Amygdala (tissue), 56 donors: ENCODE measurements at places on chromosomes 1 and 21.

- no peak for DNase-seq
These were observed 72.8 kb upstream of the HSD17B7 start for GRCh38 chr1:162717548-162718184.

DNA sequence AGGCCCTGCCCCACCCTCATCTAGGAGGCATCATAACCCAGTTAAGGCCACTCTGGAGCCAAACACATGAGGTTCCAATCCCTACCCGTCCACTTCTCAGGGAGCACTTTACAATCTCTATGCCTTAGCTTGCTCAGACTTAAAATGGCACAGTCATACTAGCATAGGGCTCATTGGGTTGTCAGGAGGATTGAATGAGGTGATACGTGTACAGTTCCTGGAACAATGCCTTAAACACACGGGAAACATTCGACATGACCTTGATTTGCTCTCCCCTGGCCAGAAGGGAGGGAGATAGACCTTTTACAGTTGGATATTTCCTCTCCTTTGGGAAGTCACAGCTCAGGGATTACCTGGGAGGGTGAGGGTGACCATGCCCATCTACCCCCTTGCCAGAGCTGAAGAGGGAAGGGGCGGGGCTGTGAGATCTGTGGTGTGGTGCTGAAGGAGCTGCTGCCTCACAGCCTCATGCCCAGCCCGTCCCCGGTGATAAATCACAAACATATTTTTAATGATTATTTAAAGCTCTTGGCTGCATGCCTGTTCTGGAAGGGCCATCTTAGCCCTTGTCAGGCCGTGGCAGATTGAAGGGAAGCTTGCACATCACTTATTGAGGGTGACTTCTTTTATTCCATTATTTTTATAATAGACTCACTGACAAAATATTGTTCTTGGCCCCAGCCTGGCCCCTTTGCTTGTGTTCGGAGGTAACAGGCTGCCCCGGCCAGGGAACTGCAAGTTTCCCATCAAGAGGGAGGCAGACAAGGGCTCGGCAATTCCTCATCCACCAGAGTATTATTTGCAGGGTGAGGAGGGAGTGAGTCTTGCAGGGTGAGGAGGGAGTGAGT, 83.4 kb downstream of the FOXD2 start:
- no peak for DNase-seq

DNA sequence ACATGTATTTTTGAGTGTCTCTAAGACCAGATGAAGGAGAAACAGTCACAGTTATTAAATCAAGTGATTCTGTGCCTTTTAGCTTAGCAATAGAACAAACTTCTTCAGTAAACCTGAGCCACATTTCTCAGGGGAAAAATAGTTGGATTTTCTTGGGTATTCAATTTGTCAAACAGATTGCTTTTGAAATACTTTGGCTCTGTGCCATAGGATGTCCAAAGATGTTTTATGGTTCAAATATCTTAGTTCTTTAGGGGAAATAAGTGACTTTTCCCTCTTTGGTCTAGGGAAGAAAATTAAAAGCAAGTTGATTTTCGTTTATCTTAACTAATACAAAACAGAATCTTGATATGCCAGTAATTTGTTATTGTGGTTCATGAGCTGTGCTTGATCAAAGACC, 125.9 kb downstream of the ATP5PO start:
- no peak for DNase-seq

GRCh38 chr1:24111996-24112779, at the start of gene MYOM3:
TSS of gene MYOM3 (minus strand) at chr1:24112135. CDS start at chr1:24108636, 3,499 bp downstream.
- DNase-seq = no peak

DNA sequence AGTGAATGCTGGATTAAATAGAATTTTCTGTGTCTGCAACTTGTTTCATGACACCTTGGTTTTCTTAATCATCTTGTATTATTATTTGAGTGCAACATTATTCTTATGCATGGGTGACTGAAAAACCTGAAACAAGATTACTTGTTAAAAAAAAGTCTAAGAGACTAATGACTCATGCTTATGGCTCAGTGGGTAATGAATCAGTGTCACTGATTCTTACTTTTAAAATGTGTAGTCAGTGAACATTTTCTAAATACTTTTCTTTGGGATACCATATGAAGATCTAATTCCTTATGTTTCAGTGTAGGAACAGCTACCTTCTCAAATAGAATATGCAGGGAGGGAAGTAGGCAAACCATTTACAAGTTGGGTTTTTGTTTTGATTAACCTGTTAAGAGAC, 65.5 kb downstream of the PRKAA2 start:
- DNase-seq = no peak

- no peak for DNase-seq
These were observed 48.4 kb downstream of the CCN1 start for GRCh38 chr1:85628791-85629531.

DNA sequence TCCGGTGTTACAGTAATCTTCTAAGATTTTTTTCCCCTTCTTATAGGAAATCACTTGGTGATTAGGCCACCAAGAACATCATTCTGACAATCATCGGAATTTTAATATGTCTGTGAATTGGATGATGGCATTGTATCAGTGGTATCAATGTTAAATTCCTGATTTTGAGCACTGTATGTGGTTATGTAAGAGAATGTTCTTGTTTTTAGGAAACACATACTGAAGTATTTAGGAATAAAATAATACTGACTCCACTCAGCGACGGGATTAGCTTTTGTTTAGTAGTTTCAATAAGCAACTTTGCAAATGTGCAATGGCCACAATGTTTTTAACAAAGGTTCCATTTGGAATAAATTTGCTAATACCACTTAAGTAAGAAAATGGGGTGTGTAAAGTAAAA, 30.6 kb downstream of the COL6A1 start:
- DNase-seq = no peak

GRCh38 chr21:17402937-17403336, 109.9 kb upstream of the CXADR start:
- DNase-seq = no peak

GRCh38 chr1:53847980-53848379, 9.9 kb upstream of the NDC1 start:
- DNase-seq = no peak

DNA sequence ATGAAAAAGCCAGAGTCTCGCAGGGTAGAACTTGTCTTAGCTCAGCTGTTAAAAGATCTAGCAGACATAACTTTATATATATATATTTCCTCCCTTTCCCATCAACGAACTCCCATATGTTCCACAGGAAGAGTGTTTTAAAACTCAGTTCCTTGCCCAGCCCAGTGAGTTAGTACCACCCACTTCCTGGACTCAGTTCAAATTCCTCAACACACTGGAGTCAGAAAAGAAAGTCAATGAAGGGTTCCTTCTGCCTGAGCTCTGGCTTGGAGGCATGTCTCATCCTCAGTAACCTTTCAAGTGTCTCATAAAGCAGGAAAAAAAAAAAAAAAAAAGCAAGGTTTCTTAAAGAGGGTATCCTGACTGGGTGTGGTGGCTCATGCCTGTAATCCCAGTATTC, 15.6 kb downstream of the TPM3 start:
- DNase-seq = no peak

DNA sequence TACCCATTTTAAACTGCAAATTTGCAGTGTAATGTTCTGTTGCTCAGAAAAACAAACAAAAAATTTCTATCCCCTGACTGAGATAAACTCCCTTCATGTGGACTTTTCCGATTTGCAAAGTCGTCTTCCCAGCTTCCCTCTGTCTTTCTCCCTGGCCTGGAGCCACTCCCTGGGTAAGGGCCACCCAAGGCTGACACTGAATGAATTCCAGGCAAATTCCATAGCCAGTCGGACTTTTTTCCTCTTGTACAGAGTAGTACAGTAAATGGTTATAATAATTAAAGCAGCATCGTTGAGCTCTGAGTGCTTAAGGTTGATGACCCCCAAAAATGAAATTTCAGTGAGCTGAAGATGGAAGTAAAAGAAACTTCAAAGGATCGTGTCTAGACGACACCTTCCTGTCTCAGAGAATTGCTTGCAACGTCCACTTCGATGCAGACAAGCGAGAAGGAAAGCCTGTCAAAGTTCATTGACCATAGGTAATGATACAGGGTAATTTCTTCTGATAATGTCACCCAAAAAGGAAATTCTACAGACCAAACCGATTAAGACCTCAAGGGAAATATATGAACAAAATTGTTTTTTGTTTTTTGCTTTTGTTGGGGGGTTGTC, 33.6 kb upstream of the LHX8 start:
- no peak for DNase-seq

DNA sequence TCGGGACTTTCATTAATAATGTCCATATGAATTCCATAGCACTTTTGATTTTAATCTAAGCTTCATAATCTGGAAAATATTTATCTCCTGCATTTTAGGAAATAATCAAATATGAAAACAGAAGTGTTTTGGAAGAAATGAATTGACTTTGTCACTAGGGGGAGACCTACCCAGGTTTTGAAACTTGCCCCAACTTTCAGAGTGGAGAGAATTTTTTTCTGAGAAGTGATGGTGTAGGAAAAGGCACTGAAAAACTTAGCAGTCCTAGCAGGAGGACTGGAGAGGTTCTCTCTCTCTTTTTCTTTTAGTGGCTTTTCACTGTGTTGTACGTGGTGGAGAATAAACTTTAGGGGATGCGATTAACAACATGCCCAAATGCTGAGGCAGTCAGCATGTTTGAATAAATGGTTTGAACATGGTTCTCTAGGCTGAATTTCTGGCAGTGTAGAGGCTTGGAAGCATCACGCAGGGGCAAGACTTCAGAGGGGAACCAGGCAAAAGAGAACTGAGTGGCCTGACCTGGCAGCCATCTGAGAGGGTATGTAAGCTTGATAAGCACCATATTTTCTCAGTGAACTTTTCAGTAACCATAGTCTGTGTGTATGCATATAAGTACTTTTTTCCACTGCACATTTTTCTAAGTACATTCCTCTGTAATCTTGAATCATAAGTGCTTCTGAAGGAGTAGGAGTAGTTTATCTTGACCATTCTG, 68.3 kb upstream of the NEK7 start:
- DNase-seq = no peak

- no peak for DNase-seq
These were observed 240.9 kb downstream of the KCTD3 start for GRCh38 chr1:215807911-215808436.

DNA sequence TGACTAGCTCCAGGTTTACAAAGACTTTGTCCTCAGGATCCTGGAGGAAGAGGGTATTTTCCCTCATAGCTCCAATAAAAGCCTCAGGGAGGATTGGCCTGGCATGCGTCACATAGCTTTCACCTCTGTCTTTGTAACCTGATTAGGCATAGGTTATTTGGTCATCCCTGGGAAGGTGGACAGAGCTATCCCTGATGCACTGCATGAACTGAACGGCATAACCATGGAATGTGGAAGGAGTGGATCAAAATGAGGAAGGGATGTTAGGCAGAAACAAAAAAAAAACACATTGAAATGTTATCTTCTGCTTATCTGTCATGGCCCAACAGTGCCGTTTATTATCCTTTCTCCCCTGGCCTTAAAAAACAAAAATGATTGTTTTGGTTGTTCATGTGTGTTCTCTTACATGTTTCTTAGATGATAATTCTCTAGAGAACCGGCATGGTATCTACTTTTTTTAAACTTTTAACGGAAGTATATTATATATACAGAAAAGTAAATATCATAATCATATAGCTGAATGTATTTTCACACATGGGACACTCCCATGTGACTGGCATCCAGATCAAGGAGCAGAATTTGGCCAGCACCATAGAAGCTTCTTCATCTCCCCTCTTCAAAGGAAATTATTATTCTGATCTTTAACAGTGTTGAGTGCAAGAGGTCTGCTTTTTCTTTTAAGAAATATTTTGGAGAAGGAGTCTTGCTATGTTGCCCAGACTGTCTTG, 85.3 kb downstream of the RPS6KC1 start:
- DNase-seq = no peak
